Colonic mucosa (tissue), 4 donors: ENCODE measurements at places on chromosomes 1 and 21. TPM values are rescaled to one million over a fixed set of nuclear protein-coding genes. Genes with fewer than 3 reads are reported as not detected.

Gene EFHD2
- 160 TPM for total RNA-seq

Gene TATDN3
- 8.6 TPM for total RNA-seq

Gene ZC3H12A
- 35.4 TPM for total RNA-seq

Gene ELAVL4
- total RNA-seq, result 1.5 TPM

Gene RBP7
- 0.56 TPM for total RNA-seq

Gene TP53BP2
- total RNA-seq, result 39.6 TPM

Gene C1orf87
- total RNA-seq, result not detected

Gene UBE2J2
- 83.3 TPM for total RNA-seq

Gene SEC16B
- total RNA-seq, result 5.2 TPM

Gene GJC2
- total RNA-seq, result 0.69 TPM

Gene AMY2A
- 1.4 TPM for total RNA-seq

Gene PLA2G2A
- 135 TPM for total RNA-seq

Gene SHISAL2A
- total RNA-seq, result 0.22 TPM

Gene C1QB
- total RNA-seq, result 72.5 TPM

Gene CHI3L2
- total RNA-seq, result 0.49 TPM

Gene TEDDM1
- total RNA-seq, result not detected

Gene LRRC47
- 31.9 TPM for total RNA-seq

Gene ZSWIM5
- 9.7 TPM for total RNA-seq

Gene GRIK3
- total RNA-seq, result 1.2 TPM

Gene S100A9
- 34.9 TPM for total RNA-seq

Gene PADI4
- not detected for total RNA-seq

Gene RPTN
- total RNA-seq, result not detected

Gene FCRLA
- total RNA-seq, result 0.30 TPM
